Cerebellar nuclear complex (tissue), 1 donor: ENCODE measurements at places on chromosomes 2 and 18.

DNA sequence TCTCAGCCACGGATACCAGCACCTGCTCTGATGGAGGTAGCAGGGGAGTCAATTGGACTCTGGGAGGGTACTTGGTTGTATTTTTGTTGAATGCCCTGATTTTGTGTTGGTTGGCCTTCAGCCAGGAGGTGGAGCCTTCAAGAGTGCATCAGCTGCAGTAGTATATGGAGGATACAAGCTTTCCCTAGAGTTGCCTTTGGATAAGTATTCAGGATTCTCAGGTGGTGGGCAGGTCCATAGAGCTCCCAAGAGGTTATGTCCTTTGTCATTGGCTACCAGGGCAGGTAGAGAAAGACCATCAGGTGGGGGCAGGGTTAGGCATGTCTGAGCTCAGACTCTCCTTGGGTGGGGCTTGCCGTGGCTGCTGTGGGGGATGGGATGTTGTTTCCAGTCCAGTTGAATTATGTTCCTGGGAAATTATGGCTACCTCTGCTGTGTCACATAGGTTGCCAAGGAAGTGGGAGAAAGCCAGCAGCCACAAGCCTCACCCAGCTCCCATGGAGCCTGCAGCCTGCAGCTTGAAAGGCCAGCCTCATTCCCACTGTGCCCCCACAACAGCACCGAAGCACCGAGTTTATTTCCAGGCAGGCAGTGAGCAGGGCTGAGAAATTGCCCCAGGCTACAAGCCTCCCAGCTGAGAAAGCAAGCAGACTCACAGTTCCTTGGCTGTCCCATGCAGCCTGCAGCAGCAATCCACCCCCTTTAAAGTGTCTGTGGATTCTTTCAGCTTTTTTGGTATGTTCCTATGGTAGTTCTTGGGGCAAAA lies 38.6 kb upstream of the CHST9 start:
- no peak for DNase-seq

DNA sequence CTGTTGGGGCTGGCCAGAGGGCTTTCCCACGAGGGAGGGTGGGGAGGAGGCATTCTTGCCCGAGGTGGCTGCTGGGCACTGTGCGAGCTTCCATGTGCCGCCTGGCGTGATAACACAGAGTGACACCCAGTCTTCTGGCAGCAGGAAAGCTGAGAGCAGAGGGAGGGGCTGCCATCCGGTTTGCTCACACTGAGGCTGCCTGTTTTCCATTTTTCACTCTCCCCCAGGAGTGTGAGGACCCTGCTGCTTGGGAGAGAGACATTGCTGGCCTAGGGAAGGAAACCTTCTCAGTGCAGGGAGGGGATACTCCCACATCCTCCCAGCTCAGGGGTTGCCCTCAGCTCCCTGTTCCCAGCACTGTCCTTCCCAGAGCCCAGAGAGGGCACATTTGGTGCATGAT lies 73.1 kb downstream of the INHBB start:
- DNase-seq = no peak

DNA sequence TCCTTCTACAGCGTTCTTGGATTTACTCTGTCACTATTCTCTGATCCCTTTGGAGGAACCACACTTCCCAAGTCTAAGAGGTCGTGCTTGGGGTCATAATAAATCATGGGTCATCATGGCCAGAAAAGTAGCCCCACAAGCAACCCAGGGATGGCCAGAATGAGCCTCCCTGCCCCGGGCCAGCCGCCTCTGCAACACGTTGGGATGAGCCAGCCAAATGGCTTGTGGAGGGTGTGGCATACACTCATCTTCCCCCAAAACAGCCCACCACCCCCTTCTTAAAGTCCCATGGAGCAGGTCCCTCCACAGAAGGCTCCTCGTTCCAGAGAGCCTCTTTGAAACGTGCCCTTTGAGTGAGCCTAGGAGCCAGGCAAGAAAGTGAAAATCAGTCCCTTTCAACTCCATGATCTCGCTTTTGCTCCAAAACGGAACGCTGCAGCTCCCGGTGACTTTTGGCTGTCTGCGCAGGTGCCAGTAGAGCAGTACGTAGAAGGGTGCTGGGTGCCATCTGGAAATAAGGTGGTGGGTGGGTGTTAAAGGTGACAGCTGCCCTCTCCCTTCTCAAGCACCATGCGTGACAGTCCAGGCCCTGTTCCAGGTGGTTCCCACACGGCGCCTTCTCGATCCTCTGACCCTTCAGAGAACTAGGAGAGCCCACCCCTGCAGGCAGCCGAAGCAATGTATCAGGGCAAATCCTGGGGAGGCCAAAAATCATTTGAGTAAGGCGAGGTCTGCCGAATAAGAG lies 48.5 kb upstream of the FOSL2 start:
- no peak for DNase-seq

DNA sequence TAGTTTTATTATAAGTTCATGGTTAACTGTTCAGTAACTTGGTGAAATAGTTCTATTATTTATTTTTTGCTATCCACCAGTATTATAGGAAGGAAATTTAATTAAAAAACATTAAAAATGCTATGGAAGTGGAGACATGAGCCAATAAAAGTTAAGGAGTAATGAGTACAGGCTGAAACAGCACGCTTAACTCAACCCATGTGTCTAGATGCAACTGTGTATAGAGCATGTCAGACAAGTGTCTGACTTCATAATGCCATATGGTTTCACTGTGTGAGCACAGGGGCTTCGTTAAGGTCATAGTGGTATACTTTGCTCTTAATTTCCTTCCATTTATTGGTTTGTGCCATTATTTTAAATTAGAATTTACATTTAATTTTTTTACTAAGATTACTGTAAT lies 566.8 kb upstream of the NRP2 start:
- no peak for DNase-seq

GRCh38 chr18:55864281-55864680 lies 276.3 kb upstream of the TCF4 start:
- DNase-seq = no peak

- DNase-seq = no peak
Measured at GRCh38 chr18:70335892-70336726, 47.3 kb downstream of the SOCS6 start.

GRCh38 chr2:27683390-27684071 lies 19.8 kb downstream of the SLC4A1AP start:
- DNase-seq = no peak

GRCh38 chr2:105674859-105675541 lies 69.7 kb upstream of the NCK2 start:
- DNase-seq = no peak

GRCh38 chr2:132009177-132009873 lies 152.4 kb downstream of the ANKRD30BL start:
- no peak for DNase-seq

GRCh38 chr18:23994361-23994902 lies 20.1 kb upstream of the TTC39C start:
- DNase-seq = no peak

DNA sequence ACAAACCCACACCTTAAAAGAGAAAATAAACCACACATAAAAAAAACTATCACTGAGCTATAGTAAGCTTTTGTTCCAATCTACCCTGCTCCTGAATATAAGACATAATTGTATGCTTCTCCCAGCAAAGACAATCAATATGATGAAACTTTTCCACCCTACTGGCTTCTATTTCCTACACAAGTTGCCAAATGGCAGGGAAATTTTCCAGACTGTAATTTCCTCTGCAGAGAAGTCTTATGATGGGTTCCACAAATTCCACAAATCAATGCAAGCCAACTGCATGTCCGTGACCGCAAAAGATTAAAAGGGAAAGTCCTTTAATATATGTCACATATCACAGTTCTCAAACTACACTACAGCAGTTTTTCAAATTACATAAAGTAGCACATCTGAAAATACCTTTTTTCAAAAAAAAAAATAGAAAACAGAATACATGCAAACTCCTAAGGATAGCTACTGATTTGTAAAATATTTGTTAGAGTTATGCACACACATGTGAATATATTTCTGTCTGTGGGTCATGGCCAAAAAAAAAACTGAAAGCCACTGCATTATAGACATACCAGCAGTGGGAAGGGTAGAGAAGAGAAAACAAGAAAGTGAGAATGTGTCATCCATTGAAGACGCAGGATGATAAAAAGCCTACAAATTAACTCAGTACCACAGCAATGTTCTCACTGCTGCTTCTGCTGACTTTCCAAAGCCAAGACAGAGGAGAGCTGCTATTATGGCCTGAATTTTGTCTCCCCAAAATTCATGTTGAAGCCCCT lies 61.4 kb downstream of the RPL31 start:
- DNase-seq = no peak

DNA sequence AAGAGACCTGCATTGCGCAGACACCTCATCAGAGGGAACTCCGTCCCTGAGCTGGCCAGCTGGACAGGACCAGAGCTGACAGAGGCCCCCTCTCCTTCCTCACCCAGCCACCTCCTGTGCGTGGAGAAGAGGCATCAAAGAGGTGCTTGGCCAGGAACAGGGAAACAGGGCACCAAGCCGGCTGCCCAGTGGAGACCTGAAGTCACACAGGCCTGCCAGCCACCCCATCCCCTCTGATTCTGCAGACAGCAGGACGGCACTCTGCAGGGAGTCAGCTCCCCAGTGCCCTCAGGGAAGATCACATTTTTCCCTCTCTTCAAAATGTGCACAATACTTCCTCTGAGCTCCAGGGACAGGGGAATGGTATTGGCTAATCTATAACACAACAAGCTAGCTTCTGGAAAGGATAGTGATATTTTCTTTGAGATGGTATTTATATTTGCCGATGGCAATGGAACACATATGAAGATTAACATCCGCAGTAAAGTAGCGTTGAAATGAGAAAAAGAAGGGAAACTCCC lies 30.5 kb downstream of the SLC1A4 start:
- DNase-seq = no peak

DNA sequence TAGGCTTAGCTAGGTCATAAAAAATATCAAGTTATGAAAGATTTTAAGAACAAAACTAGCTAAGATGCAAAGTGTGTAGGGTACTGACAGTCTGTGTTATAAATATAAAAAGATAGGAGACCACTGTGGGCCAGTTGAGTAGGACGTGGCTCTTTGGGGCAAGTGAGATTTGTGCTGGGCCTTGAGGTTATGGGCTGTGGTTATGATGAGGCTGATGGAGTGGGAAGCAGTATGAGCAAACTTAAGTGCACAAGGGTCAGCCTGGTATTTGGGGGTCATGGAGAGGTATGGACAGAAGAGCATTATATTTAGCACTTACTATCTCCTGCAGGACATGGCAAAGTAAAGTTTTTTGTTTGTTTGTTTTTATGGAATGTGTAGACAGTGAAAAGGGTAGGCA lies 70.1 kb downstream of the SETBP1 start:
- no peak for DNase-seq
